ENCODE measurements at places on chromosomes 2 and 18.

- DNase-seq: no peak
Measured at GRCh38 chr18:54957296-54957832, 1.9 kb downstream of the CCDC68 start.

GRCh38 chr18:42255908-42256765 is 301.1 kb downstream of the PIK3C3 start:
- no peak for DNase-seq

DNA sequence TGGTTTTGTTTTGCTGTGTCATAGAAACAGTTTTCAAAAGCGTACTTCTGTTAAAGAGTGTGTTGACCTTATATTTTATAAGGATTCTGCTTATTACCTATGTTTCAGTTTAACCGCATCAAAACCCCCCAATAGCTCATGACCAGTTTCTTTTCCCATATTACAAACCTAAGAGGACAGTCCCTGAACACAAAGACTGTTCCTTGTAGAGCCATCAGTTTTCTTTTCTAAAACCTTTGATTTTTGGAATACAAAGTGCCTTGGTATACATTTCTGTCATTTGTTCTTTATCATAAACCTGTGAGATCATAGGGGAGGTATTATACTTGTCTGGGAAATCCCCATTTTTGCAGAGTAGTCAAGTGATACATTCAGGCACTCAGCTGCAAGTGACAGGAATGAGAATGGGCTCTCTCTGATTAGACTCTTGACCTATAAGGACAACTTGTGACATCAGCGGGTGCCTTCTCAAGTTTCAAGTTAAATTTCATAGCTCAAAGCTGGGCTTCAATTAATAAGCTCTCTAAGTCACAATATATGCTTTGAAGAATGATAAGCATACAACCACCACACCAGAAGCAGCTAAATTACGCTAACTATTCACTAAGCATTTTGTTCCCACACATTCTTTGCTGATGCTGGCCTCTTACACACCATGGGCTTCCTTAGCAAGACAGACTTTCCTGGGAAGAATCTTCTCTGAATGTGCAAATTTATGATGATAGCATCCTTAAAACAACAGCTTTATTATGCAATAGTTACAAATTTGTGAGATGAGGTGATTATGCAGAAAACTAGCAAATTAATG is 97.5 kb upstream of the CD302 start:
- no peak for DNase-seq

- DNase-seq: no peak
Measured at GRCh38 chr2:217398860-217399259, 539.0 kb upstream of the TNP1 start.

All from NCI-H226 (cell line).